Effector CD4-positive, alpha-beta T cell (primary cell): ENCODE measurements at places on chromosomes 7 and 10.
A peak's percentile ranks its signal among the peaks of the same experiment; 100 is the strongest.

DNA sequence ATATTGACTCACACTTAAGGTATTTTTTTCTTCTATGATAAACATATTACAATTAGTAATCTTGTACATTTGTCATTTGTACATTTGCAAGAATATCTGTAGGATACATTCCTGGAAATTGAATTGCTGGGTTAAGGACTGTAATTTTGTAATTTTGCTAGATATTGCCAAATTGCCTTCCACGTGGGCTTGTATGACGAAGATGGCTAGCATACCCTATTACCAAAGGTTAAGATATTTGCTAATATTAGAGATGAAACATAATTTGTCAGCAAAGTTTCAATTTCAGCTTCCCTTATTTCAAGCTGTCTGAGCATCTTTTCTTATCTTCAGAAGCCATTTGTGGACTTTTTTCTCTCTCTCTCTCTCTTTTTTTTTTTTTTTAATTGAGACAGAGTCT lies 1.0 kb upstream of the LYZL2 start:
- DNase-seq: no peak

DNA sequence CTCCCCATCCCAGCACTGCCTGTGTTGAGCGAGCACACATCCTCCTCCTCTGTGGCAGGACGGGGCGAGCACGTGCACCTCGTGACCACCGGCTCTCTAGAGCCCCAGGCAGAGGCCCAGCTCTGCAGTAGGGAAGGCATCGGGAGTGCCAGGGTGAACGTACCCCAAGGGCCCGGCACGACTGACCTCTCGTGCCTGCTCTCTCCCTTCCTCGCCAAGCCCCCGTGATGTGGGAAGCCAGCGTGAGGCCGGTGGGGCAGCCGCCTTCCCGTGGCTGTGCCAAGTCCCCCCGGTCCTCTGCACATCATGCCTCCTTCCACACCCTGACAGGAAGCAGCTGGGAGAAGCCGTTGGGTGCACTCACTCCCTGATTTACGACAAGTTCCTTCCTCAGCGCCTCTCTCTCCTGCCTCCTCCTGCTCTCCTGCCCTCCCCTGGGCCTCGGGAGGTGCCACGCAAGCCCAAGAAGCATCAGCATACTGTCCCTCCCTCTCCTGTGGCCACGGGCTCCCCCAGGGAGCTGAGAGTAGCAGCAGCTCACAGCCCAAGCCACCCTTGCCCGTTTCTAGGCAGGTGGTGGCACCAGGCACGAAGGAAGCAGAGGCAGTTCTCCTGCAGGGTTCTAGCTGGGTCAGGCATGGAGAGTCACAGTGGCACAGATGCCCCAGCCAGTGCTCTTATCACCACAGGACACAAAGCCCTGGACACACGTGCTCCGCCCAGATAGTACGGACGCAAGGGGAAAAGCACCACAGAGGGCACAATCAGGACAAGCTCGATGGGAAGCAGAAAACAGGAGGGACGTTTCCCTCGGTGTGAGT lies 47.0 kb downstream of the AMZ1 start:
- DNase-seq: no peak

DNA sequence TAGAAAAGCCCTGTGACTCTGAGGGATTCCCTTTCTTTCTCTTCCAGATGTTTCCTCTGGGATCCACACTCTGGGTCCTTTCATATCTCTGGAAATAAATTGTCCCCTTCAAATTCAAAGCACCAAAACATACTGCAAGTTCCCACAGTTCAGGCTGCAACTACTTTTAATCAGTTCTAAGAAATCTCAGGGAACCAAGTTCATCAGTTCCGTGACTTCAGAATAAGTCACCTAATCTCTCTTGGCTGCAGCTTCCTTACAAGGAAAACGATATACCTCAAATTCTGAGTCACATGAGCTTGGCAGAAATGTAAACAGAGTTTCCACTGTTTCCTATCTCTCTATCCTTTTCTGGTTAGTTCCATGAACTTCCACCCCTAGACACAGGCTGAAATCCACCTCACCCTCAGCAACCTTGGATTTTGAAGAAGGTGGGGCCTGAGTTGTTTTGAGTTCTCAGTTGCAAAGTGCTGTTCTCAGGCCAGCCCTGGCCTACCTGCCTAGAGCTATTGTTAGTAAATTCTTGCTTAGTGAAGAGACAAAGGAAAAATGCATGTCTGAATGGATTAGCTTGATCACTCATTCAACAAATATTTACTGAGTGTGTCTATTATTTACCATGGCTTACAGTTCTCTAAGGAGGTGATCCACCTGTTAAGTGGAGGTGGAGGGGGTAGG lies 59.3 kb upstream of the IL6 start:
- no peak for DNase-seq

DNA sequence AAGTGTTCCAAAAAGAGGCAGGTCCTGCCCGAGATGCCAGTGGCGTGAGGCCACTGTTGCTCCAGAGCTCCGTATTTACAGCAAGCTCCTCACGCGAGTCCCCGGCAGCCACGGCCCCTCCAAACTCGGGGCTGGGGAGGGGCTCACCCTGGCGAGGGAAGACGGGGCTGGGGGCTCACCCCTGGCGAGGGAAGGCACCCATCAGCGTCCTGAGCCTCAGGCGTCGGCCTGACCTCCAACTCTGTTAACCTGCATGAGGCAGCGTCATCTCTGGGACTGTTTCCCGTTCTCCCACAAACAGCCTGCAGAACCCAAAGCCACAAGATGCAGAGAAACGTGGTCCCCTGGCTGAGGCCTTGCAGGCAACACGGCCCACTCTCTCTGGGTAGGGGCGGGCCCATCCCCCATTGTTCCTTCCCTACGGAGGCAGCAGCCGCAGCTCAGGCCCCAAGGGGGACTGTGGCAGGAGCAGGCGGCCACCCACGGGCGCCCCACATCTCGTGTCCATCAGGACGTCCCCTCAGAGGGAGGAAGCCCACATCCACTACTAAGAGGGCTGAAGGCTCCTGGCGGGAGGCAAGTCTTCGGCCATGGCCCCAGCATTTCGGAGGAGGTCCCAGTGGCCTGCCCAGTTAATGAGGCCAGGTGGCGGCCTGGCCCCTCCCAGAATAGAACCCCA lies 4.2 kb upstream of the ADGRA1 start:
- no peak for DNase-seq

GRCh38 chr7:73742753-73743641 lies 4.4 kb upstream of the ABHD11 start:
- no peak for DNase-seq

DNA sequence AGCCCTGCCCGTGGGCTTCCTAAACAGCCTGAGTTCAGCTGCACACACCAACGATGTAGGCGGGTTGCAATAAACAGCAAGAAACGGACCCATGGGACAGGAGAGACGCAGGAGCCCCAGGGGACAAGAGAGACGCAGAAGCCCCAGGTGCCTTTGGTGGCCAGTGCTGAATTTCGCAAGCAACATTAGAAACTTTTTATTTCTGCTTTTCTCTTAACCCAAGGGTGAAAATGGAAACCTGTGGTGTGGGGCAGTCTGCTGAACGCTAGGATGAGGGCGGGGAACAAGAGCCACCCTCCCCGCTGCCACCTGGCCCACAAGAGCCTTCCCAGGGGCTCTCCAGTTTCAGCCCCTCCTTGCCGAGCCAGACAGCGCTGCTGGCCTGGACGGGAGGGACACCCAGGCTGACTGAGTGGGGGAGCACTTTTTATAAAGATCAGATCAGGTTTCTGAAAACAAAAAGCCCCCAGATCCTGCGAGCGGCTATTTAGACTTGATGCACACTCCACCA lies 20.0 kb upstream of the GPR146 start:
- no peak for DNase-seq

GRCh38 chr7:87328281-87328680 lies 17.2 kb upstream of the CROT start:
- no peak for DNase-seq

DNA sequence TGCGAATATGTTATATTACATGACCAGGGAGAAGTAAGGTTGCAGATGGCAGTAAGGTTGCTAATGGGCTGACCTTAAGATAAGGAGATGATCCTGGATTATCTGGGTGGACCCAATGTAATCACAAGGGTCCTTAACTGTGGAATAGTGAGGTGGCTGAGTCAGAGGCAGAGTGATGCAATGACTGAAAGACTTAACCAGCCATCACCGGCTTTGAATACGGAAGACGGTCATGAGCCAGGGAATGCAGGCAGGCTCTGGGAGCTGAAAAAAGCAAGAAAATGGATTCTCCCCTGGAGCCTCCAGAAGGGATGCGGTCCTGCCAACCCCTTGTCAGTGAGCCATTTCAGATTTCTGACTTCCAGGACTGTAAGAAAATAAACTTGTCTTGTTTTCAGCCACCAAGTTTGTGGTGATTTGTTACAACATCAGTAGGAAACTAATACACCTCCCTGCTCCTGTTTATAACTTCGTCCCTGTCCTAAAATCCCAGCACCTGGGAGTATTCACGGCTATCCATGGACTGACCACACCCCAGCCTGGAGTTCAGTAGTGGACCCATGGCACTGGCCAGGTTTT lies 4.6 kb upstream of the C10orf95 start:
- no peak for DNase-seq

DNA sequence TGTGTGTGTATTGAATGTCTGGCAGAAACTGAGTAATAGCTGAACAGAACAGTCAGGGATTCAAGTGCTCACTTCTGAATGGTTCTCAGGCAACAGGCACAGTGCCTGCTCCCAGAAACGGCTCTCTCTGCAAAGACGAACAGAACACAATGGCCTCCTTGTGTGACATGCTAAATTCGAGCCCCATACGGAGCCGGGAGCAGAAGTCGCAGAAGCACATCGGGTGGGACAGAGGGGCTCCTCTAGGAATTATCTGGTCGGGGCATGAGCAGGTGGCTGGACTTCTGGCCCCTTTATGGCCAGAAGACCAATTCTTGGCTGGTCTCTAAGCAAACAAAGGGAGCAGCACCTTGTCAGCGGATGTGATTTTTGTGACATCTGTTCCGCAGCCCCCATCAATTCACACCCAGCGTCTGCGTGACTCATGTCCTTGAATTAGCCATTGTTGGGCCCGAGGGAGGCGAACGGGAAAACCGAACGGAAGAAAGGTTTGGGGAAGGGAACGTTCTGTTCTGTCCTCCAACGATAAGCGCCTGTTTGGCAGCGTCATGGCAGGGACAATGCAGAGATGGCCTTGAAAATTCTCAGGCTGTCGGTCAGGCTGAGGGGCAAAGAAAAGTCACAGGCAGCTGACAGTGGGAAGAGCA lies 47.3 kb upstream of the NPTX2 start:
- DNase-seq: no peak

DNA sequence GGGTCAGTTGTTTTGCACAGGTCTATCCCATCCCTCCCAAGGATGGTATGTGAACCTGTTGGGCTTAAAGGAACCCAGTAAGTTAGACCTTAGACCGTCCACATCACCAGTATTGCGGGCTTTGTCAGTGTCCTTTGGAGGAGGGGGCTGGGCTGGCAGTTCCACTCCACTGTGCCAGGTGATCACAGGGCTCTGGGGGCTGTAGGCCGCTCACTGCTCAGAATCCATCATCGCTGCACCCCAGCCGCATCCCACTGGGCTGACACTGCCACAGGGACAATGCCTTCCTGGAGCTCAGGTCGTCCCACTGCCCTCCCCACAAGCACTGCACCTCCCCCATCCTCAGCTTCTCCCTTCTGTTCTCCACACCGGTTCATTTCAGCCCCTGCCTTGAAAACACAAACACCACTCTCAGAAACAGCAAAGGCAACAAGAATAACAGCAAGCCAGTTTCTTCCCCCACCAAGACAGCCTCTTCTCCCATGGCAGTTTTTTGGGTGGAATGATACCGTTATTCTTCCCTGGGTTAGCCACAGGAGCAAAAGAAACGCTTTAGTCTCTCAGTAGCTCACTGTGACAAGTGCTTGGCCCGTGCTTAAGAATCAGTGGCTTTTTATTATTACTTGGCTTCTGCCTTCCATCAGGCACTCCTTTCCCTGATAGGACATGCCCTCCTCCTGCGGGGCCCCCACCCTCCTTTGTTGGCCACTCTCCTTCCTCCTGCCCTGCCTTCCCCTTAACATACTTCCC lies 111.2 kb downstream of the GRK5 start:
- no peak for DNase-seq

DNA sequence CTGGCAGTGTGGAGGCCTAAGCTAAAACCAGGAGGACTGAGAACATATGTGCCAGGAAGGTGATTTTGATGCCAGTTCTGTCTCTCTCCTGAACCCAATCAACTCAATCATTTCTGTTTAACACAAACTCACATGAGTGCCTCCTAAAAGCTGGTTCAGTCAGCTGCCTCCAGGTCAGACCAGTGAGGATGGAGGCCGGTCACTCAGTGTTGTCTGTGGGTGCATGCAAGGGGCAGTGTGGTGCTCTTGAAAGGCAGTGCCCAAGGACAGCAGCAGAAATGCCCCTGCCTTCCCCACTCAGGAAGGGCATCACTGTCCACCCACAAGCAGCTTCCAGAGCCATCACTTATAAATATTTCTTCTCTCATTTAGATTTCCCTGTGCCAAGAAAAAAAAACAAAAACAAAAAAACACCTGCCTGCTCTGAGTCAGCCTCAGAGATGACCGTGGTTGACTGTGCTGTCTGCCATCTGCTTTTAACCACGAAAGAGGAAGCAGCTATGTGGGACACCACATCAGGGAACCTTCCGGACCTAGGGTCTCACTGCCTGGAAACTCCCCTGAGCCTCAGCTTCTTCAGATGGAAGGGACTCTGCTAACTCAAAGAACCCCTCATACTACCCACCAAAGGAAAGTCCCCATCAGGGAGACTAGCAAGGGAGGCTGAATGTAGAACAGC lies 39.1 kb downstream of the VOPP1 start:
- peak; percentile 67 for DNase-seq

GRCh38 chr7:77727527-77727926 lies 31.3 kb downstream of the RSBN1L start:
- no peak for DNase-seq

DNA sequence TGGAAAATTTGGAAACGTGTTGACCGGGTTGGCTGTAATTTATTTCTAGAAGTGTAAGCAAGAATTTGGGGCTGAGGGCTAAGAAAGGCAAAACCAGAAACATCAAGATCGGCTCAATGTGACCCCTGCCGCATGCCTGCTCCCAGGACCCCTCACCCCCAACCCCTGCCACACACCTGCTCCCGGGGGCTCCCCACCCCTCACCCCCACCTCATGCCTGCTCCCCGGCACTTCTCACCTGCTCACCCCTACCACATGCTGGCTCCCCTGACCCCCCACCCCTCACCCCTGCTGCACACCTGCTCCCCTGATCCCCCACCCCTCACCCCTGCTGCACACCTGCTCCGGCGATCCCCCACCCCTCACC lies 19.0 kb upstream of the CFAP46 start:
- DNase-seq: no peak

DNA sequence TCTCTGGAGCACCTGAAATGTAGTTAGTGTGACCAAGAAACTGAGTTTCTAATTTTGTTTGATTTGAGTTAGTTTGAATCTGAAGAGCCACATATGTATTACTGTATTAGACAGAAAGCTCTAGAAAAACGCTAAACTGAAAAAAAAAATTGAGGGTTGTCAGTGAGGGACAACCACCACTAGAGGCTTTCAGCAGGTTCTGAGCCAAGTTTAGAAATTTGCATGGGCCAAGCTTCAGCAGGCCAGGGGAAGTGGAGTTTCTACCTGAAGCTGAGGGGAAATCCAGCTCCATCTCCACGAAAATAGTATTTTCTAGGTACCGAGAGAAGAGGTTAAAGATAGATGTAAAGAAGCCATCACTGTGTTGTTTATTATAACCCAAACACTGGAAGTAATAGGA lies 77.9 kb upstream of the PLXNA4 start:
- DNase-seq: no peak
